ENCODE measurements at places on chromosomes 3 and 15.

DNA sequence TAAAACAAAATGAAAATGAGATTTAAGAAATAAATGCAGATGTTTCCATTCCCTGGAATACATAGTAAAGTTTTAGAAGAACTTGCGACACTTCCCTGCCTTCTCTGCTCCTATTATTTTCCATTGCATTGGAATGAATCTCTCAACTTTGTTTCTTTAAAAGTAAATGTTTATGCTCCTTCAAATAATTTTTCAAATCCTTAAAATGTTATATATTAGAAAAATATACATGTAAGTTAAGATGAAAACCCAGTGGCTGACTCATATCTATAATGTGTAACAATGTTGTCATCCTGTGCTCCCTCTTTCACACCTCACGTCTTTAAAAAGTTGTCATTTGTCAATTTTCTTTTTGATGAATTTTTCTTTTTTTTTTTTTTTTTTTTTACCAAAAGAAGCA is 3.6 kb downstream of the RBMS3 start:
- no peak for DNase-seq

DNA sequence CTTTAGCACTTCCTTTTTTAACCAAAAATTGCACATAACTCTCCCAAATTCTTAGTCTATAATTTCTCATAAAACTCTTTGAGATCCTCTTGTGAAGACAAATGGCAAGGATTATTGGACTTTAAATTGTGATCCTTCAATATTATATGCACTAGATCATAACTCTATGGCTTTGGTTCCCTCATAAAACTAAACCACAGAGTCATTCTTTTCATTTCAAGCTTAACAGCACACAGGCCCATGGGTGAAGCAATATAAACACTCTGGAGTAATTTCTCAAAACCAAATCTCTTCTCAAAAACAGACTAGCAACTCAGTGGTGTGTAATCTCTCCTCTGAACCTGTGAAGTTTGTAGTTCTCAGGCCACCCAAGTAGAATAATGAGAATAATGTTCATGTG is 171.0 kb upstream of the NECTIN3 start:
- no peak for DNase-seq

DNA sequence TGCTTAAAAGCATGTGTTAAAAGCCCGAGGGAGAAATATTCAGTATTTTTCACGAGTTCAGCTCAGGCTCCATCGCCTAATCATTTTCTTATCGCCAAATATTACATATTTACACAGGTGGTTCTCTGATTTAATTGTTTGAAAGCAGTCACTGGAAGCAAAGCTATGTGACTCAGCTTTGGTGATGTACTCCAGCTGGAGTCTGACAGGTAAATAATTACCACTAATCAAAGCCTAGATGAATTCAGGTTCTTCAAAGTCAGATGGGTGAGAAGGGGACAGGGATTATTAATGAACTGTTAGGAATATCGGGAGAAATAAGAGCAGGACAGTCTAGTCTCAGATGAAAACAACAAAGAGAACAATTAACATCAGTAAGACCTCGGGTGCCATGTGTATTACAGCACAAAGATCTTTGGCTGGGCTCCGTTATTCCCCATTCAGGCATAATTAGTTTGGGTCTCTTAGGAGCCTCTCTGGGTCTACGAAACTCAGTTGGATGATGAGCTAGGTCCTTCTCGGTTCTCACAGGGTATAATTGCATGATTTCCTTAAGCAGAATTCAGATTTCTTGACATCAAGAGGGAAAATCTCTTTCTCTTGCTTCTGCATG is 331.7 kb upstream of the ADAMTS9 start:
- DNase-seq: no peak

DNA sequence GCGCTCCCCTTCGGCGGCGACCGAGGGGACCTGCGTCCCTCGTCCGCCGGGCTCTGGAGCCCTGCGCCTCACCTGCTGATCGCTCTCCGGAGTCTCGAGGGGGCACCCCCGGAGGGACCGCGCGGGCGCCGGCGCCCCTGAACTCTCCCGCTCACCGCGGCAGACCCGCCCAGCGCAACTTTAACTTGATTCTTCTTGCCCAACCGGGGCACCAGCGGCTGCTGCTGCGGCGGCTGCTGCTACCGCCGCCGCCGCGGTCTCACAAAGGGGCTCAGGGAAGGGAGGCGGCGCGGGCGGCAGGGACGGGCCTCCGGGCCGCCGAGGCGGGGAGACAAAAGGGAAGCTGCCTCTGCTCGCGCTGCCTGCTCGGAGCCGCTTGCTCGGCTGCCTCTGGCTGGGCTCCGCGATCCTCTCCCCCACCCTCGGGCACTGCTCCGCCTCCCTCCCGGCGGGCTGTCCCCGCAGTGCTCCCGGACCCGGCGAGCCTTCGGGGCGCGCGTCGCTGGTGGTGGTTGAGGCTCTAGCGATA is at the start of gene PPM1L:
PPM1L (plus strand) TSS at position 456 of the 529 bp plus-strand sequence.
- peak; percentile 51 for DNase-seq

DNA sequence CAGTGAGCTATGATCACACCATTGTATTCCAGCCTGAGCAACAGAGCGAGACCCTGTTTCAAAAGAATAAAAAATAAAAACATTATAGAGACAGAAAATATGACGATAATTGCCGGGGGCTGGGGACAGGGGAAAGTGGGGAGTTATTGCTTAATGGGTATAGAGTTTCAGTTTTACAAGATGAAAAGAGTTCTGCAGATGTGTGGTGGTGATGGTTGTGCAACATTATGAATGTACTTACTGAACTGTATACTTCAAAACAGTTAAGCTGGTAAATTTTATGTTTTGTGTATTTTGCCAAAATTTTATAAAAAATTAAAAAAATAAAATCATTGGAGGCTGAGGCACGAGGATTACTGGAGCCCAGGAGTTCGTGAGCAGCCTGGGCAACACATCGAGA is 24.8 kb upstream of the ZNF774 start:
- no peak for DNase-seq

GRCh38 chr15:92051716-92052115 is 198.2 kb downstream of the SLCO3A1 start:
- DNase-seq: no peak

- no peak for DNase-seq
Measured at GRCh38 chr3:8712045-8712907, 21.3 kb upstream of the CAV3 start.

DNA sequence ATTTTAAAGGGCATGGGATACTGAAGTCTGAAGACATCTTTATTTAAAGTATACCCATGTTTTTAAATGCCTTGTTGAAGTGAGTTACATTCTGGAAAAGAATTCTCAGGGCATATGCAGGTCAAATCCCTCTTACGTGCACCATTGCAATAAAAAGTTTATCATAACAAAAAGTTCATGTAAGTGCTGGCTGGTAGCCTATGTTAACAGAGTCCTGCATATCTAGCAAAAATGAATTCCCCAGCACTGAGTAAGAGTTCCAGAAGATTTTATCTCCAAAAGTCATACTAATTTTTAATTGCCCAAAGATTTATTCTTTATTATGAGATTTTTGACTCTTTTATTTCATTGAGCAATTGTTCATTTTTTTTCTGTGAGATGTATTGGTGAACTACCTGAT is 104.7 kb upstream of the ROBO1 start:
- no peak for DNase-seq

DNA sequence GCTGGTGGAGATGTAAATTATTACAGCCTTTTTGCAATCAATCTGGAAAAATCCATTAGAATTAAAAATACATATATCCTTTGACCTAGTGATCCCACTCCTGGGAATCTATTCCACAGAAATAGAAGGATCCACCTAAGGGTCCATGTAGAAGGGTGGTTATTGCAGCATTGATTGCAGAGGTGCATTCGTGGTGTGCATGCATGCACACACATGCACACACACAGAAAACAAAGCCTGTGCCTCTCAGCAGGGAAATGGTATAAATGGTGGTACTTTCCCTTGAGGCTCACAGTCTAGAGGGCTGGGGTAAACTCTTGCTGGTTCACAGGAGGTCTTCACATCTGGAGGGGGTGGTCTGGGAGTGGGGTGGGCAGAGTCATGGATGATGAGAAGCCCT is 19.4 kb upstream of the ADPGK start:
- no peak for DNase-seq

GRCh38 chr3:59289831-59290230 is 240.0 kb upstream of the CFAP20DC start:
- no peak for DNase-seq

DNA sequence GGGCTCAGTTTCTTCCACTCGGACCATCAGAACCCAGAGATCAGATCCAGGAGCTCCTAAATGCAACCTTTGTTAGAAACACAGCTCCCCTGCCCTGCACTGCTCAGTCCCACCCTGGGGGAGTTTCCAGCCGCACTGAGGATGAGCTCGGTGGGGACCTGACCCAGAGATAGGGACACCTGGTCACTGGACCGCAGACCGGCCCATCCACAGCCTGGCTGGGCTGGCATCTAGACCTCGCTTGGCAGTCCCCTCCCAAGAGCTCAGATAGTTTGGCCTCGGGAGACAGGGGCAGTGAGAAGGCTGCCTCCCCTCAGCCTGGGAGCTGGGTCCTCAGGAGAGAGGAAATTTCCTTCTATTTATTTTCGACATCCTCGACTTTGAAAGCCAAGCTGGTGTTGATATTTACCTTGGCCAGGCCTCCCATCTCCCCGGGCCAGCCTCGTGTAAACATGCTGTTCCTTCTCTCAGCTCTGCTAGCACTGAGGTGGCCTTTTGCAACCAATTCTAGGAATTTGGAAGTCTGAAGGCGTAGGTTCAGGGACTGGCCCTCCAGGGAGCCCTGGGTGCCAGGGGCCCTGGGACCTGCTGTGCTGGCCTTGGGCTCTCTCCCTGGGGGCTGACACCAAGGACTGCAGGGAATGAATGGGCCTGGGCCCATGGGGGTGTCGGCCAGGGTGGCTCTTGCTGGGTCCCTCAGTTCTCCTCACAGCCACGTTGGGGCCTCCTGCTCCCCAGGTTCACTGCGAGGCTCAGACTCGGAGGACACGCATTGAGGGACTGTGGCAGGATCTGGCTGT is 90.1 kb downstream of the VGLL4 start:
- no peak for DNase-seq

DNA sequence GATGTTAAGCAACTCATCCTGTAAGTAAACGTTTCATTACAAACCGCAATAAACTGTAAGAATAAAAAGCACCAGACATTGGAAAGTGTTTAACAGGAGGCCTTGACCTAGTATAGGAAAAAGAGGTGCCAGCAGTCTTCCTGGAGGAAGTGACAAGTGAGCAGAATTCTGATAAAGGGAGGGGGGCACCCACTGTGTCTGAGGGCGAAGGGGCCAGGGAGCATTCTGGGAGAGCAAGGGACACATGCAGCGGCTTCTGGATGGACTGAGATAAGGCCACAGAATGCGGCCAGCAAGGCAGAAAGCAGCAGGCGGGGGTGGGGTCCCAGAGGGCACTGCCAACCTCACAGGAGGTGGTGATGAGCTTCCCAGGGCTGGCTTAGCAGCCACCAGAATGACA is 80.2 kb downstream of the MTHFS start:
- DNase-seq: no peak

- DNase-seq: no peak
Measured at GRCh38 chr15:26146202-26146601, 283.1 kb upstream of the ATP10A start.

DNA sequence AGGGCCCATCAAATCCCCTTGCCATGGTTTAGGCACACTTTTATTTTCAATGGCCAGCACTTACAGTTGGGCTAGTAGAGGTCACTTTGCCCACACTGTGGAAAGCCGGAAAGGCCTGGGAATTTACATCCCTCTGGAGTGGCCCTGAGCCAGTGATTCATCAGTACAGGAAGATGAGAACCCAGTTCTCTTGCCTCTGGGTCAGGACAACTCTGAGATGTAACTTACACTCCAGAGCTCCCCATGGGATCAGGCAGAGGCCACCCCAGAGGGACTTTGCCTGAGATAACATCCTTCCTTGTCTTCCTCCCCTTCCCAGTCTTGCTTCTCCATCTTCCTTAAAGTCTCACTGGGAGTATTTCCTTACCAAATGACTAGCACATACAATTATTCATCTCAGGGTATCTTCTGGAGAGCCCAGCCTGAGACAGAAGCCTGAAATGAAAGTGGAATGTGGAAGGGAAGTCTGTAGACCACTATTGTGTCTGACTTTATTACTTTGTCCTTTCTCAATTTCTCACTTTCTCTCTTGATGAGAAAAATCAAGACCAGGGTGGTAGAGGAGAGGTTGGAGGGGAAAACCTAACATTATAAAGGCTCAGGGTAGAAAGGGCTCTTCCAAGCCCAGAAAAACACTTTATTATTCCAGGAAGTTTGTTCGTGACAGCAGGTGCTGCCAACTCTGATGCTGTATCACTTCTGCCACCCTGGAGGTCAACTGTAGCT is 220.8 kb downstream of the ZNF621 start:
- no peak for DNase-seq

- DNase-seq: peak; percentile 43
Measured at GRCh38 chr3:160401291-160402095, 2.0 kb downstream of the SMC4 start.

DNA sequence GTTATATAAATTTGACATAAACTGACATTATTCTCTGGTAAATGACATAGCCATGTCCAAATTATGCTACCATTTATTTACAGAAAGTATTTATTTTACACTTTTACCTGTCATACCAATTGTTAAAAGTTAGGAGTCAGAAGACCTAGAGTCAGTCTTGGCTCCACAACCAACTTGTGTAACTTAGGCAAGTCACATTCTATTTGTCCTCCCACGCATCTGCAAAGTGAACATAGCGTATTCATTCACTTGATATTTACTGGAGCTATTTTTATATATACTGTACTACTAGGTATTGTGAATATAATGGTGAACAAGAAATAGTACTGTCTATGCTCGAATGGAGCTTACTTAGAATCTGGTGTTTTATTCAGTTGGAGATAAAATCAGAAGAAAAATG is 78.7 kb downstream of the ZNF280D start:
- DNase-seq: no peak

GRCh38 chr3:73804204-73804603 is 179.5 kb upstream of the PDZRN3 start:
- no peak for DNase-seq

- DNase-seq: no peak
Measured at GRCh38 chr3:80556763-80557162, 789.0 kb upstream of the ROBO1 start.

- DNase-seq: no peak
Measured at GRCh38 chr3:127325629-127325961, 37.7 kb upstream of the PRR20G start.

DNA sequence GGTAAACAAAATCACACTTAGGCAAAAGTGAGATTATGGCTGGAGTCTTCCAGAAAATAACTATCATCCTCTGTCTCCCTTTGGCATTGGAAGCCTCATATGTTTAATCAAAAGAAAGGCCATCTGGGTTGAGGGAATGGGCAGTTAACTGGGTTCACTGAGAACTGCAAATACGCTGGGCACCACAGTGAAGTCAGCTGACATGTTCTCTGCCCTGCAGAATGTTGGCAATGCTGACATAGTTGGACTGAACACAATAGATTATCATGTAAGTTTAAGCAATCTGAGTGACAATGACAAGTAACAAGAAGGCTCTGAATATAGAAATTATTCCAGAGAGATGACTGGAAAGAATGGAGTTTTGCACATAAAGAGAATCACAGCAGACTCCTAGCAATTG is 43.8 kb upstream of the SLC25A26 start:
- DNase-seq: no peak

- DNase-seq: no peak
Measured at GRCh38 chr3:11915621-11916424, 69.1 kb upstream of the TAMM41 start.

GRCh38 chr3:181497358-181497757 is 214.4 kb upstream of the SOX2 start:
- DNase-seq: peak; percentile 8
